ENCODE measurements at places on chromosomes 3 and 15.

DNA sequence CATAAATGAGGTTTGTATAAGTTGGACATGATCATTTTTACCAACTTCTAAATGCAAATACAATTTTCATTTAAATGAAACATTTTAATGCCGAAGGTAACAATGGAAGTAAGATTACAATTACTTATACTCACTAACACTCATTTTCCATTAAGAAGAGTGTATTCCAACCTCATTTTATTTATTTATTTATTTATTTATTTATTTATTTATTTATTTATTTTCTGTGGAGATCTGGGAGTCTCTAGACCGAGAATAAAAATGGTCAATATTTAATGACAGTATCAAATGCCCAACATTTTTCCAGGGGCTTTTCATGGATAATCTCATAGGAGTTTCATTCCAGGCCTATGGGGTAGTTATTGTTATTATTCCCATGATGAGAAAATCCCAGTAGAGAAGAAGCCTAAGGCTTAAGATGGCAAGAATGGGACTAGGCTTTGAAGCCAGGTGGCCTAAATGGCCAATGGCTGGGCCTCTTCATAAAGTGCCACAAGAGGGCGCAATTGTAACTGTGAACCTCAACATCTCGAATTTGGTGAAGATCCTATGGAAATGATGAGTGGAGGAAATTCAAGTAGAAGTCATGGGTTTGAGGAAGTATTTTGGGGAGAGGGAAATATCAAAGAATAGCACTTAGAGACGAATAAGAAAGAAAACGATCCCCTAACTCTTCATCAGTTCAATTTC, 21.3 kb downstream of the VGLL3 start:
- no peak for DNase-seq

GRCh38 chr15:49817100-49817499, 196.3 kb downstream of the DTWD1 start:
- no peak for DNase-seq

GRCh38 chr15:42921342-42921731, 759 bp upstream of the TTBK2 start:
- DNase-seq = peak; percentile 17

DNA sequence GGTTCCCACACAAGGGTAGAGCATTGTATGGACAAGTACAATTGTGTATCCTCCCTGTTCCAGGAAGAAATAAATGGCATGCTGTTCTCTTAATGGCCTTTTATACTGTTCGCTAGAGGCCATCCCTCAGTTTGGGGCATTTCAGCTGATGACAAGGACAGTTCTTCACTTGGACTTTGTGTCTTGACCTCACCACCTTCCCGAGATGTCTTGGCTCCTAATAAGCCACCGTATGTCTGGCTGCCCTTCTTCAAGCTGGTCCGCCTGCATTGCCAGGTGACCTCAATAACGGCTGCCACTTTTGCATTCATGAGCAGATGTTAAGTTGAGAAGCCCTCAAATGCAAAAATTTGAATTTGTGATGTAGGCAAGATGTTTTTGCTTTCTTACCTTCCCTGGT, 24.1 kb downstream of the ZBTB38 start:
- DNase-seq = no peak

DNA sequence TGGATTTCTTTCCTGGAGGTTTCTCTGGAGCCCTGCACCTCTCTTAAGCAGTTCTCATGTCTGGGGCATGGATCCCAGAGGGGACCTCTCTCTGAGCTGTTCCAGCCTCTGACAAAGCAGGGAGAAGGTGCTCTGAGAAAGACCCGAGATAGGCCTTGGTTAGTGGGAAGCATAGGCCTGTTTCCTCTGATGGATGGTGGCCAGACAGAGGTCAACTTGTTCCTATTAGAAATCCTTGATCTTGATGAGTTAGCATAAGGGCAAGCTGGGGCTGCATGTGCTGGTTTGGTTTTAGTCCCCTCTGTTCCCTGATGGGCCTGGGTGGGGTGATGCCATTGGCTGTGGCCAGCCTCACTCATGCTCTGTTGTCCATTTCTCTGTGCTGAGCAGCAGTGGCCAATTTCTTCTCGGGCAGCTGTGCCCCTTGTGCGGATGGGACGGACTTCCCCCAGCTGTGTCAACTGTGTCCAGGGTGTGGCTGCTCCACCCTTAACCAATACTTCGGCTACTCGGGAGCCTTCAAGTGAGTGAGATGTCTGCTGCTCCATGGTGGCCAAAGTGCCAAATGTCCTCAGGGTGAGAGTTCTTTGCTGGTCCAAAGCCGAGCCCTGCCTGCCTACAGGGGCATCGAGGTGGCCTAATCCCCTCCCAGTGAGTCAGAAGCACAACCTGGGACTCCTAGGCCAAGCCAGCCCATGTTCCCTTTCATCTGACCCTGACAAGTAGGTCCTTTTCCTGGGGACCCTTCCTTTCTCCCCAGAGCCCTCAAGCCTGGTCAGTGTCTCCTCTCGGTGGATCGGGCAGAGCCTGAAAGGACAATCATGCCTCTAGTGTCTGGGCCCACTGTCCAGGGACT, 9.0 kb downstream of the TF start:
- DNase-seq = no peak

GRCh38 chr3:168951368-168951767, 712.1 kb downstream of the MECOM start:
- no peak for DNase-seq

DNA sequence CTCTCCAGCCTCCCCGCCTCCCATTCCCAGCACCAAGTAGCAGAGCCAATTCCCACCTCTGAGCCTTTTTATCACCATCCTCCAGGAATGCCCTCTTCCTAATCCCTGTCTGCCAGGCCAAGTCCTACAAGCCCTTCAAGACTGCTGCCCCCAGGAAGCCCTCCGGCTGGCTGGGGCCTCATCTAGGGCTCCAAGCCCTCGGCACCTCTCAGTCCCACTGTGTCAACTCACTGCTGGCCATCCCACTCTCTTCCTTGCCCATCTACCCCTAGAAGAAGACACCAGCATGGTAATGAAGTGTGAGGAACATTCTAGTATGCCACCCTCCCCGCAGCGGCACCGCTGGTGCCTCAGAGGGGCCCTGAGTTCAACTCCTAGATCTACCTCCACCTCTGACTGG, 10.0 kb upstream of the GRIP2 start:
- no peak for DNase-seq

GRCh38 chr3:121956363-121956762, 62.2 kb downstream of the SLC15A2 start:
- no peak for DNase-seq

DNA sequence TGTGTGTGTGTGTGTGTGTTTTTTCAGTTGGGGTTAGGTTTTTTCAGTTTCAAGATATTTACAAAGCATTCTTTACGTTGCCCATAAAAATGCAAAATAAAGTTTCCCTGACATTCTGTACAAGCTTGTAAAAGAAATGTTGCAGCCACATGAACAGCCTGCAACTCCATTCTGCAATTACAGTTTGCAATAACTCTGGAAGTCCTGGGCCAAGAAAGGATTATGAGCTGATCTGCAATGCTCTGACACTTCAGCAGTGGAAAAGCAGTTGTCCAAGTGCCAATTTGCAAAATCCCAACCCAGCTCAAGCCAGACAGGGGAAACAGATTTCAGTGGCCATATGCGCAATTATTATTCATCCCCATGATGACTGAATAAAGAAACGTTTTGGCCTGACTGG, 322.1 kb downstream of the MEX3B start:
- no peak for DNase-seq

All from CD4-positive, alpha-beta T cell treated with Interferon alpha-2 for 1 hour (primary cell).